ENCODE measurements at places on chromosomes 3 and 15.

DNA sequence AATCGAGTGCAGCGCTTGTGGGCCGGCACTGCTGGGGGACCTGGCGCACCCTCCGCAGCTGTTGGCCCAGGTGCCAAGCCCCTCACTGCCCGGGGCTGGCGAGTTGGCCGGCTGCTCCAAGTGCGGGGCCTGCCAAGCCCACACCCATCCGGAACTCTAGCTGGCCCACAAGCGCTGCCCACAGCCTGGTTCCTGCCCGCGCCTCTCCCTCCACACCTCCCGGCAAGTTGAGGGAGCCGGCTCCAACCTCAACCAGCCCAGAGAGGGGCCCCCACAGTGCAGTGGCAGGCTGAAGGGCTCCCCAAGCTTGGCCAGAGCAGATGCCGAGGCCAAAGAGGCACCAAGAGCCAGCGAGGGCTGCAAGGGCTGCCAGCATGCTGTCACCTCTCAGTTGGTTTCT, 73.4 kb downstream of the PLXNA1 start:
- no peak for DNase-seq

GRCh38 chr3:33868309-33868708, 69.9 kb downstream of the PDCD6IP start:
- no peak for DNase-seq

DNA sequence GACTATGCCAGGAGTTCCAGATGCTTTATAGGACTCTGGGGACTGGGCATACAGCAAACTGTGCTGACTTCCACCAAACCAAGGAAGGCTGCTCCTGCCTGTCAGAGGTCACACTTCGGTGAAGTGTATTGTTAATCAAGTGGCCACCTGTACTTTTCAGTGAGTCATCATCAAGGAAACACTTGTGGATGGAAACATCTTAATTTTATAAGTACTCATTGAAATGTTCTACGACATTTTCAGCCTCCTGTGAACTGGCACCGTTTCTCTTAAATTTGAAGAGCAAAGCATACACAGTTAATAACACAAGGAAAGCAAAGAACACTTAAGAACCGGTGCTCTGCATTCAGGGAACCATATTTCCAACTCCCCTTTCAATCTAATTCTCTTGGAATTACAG, 801.7 kb upstream of the DPPA4 start:
- no peak for DNase-seq

DNA sequence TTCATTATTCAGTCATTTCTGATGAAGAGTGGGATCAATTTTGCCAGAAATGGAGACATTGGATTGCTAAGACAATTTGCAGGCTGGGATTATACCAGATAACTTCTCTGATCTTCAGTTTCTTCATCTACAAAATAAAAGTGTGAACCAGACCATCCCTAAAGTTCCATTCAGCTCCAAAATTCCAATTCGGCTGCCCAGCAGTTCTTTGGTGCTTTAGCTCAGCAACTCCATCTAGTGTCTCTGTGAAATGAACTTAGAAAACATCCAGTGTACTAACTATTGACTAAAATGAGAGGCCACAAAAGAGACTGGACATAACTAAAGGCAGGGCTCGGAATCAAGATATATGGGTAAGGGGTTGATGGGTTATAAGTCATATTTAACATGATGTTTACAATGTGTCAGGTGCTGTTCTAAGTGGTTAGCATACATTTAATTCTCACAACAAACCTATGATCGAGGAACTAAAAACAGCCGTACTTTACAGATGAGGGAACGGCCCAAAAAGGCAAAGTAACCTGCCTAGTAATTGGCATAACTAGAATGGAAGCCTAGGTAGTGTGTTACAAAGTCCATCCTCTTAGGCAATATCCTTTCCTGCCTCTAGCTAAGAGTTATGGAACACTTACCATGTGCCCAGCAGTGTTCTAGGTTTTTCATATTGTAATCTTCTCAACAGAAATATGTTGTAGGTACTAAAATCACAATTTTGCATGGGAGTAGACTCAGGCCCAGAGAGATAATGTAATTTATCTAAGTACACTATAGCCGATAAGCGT, 17.0 kb downstream of the THAP10 start:
- DNase-seq: no peak

GRCh38 chr3:187799942-187800641, 54.8 kb upstream of the BCL6 start:
- DNase-seq: no peak

DNA sequence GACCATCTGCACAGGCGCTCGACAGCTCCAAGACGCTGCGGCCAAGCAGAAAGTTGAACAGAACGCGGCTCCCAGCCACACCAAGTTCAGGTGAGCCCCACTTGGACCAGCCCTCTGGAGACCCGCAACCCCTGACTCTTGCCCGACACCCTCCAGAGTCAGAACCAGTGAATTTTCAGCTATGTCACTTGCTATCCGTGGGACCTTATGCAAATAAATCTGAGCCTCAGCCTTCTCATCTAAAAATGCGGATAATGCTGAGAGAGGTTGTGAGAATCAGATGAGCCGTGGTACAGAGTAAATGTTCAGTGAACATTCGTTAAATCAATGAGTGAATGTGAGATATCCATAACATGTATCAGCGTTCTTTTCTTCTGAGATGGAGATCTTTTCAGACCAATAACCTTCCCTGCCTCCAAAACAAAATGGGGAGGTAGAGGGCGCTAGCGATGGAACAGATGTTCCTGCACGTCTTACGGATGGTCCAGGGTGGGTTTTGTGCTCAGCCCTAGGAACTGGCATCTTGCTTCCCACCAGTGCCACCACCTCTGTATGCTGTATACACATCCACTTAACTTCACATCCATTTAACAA, 524 bp downstream of the MRPS11 start:
- DNase-seq: peak; percentile 4

GRCh38 chr3:16300881-16301359, 35.9 kb downstream of the OXNAD1 start:
- no peak for DNase-seq

GRCh38 chr3:38268087-38268486, 2.5 kb downstream of the SLC22A13 start:
- DNase-seq: no peak

- no peak for DNase-seq
Measured at GRCh38 chr15:48317221-48317620, 14.0 kb upstream of the DUT start.

DNA sequence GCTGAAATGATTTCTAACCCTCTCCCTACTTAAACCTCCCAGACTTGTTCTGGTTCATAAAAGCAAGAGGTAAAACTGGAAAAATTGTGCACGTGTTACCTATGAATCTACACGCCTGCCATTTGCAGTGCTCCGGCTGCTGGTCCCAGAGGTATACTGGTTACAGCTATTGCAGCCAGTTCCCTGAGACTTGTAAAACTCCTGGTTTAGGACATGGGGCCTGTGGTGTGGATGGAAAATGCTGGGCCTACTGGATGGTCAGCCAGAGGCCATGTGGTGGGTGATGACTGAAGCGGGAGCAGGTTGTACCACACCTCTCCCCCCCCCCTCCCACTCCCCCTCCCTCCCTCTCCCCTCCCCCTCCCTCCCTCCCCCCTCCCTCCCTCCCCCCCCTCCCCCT, 45.0 kb downstream of the SENP2 start:
- no peak for DNase-seq

DNA sequence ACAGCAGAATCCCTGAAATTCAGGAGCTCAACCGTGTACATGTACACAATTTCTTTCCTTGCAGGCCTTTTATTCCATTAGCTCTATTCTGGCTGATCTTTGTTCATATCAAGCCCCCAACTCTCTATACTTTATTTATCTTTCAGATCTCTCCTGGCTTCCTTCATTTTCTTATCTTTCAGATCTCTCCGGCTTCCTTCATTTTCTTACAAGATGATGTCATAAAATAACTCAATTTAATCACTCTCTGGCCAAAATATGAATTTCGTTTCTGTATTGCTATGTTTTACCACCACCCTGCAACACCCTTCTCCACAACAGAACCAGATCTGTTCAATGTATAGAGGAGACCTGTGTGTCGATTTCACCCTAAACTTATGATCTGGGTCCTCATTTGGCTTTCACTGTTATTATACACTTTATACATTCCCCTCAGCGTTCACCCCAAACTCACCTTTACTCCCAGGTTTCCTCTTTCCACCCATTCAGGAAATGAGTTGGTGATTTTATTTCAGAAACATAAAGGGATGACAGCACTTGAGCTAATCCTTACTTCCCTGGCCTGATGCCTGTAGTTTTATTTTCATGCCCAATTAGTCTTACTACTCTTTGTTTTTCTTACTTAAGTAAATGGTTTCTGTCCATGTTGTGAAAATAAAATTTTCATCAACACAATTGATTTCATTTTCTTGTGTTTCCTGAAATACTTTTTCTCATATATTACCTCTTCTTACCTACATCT, 195.5 kb downstream of the BCHE start:
- no peak for DNase-seq

GRCh38 chr3:161914703-161915417, 418.3 kb downstream of the OTOL1 start:
- no peak for DNase-seq

DNA sequence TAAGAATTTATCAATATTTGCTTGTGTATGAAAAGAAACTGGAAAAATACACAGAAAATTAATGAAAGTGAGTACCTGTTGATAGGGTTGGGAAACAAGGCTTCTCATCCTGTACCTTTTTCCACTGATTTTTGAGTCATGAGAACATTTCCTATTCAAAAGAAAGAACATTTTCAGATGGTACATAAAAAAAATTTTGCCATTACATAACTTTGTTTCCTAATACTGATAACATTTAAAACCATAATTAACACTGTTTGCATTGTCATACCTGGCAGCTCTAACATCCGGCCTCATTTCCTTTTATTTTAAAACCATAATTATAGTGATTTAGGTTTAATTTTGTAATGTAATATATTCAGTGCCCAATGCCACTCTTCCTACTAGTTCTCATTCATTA, 11.7 kb downstream of the NKTR start:
- no peak for DNase-seq

GRCh38 chr15:99121691-99122410, 17.0 kb downstream of the SYNM start:
- no peak for DNase-seq

DNA sequence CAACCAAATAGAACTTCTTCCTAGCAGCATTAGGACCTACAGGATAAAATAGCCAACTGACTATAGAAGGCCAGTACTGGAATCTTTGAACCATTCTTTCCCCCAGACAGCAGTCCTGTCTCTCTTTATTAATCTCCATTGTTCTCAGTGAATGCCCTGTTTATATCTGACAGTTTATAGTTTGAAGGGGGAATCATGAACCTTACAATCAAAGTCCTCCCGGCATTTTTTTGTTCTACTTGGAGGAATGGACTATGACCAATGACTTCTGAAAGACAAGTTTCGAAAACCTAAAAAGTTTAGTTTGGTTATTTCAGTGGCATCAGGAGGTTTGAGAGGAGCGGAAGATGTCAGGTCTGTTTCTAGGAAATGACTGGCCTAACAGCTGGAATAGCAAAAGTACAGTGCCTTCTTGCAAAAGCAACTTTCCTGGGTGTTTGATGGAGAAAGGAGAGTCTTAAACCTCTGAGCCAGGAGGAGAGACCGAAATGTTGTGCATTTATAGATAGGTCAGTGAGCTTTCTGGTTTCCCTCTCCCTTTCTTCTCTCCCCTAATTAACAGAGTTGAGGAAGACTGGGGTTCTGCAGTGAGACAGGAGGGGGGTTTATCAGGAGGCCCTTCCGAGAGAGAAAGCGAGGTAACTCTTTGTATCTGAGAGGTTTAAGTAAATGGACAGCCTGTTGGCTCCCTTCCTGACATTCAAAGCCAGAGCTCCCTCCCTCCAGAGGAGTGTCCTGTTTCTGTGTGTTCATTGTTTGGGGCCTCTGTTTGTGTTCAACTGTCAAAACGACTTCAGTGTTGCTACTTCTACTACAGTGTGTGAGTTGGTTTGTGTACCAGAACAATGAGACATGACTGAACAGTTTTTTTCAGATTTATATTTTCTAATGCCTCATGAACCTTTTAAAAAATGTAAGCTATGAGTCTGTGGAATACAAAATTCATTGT, 383.0 kb upstream of the RARB start:
- DNase-seq: no peak

DNA sequence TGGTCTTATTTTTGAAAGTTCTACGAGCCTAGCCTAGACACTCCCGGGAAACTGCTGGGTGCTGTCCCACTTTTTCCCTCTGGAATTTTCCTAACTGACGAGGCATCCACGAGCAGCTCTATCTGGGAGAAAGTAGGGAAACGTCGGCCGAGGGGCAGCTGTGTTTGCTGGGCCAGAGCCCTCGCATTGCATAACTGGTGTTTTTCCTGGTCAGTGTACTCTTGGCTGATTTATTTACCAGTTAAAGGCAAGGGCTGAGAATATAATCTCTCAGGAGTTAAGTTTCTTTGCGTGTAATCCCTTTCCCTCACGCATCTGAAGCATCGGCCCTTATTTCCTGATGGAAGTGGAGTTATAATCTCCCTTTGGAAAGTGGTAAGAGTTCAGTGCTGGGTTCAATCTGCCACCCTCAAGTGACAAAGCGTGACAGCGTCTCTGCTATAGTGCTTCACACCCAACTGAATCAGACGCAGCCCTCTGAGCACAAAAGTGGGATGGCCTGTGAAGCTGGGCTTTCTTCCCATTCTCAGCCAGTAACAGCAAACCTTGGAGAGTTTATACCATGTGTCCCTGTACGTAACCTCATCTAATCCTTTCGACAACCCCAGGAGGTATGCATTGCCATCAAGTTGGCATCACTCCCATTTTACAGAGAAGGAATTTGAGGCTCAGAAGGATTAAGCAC, 311.5 kb downstream of the RORA start:
- no peak for DNase-seq

GRCh38 chr3:5011555-5012256, 32.5 kb downstream of the BHLHE40 start:
- DNase-seq: no peak

DNA sequence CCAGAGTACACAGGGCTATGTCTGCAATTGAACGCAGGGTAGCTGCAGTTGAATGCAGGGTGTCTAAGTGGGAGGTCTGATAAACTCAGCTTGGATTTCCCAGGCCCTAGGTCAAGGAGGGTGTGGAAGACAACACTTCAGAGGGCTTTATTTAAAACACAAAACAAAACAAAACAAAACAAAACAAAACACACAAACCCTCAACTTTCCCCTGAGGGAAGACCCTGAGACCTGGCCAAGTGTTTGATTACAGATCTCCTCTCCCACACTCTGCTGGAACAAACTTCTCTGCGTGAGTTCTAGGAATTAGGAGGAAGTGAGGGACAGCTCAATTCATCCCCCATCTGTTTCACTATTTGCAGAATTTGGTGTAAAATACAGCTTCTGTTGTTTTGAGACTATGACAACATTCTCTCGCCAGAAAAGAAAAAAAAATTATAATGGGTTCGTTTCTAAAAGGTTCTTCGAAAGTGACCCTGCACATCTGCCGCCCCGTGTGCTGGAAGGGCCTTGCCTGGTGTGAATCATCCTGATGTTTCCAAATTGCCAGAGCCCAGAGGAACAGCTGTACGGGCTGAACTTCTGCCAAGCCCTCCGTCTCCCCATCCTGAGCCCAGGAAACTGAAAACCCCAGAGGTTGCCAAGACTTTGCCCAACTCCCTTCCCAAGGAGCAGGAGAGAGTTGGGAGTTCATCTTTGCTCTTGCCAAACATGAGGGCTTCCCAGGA, 73.3 kb upstream of the RAD18 start:
- no peak for DNase-seq

Data from stimulated activated CD4-positive, alpha-beta T cell treated with anti-CD3 and anti-CD28 coated beads, Interleukin-1b, Interleukin-23, amount 100 ng/mL, for 1 hour (primary cell).